ENCODE measurements at places on chromosomes 7 and 10.

- DNase-seq, result peak; percentile 86
Observed at GRCh38 chr10:33229252-33229948, 105.1 kb downstream of the NRP1 start.

- DNase-seq, result no peak
Observed at GRCh38 chr10:96703358-96703757, 17.0 kb downstream of the PIK3AP1 start.

DNA sequence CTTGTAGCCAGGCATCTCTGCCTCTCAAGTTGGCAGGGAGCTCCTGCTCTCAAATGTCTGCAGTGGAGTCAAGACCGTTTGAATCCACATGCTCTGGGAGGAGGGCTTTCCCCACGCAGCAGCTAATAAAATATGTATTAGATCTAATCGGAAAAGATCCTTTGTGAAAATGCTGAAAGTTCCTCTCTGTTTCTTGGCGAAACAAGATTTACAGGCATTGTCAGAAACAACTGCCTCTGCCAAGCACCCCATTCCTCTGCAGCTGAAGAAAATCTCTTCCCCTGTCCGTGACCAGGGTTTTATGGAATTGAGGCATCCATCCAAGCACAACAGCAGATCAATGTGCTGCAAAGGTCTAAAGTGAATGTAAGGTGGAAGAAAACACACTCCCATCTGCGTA is 165.8 kb downstream of the TCERG1L start:
- DNase-seq, result no peak

- DNase-seq, result no peak
Observed at GRCh38 chr10:110992006-110992800, 72.8 kb downstream of the SHOC2 start.

DNA sequence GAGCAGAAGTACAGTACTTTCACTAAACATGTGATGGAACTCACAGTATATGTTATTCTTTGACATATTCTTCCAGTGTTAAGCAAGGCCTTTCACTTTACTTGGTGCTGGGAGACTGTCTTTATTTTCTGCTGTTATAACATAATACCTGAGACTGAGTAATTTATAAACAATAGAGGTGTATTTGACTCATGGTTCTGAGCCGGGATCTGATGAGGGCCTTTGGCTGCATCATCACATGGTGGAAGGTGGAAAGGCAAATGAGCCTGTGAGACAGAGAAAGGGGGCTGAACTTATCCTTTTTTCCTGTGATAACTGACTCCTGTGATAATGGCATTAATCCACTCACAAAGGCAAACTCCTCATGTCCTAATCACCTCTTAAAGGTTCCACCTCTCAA is 1.4 kb downstream of the SUPV3L1 start:
- DNase-seq, result no peak

- peak; percentile 70 for DNase-seq
Observed at GRCh38 chr7:114502454-114503254, 88.0 kb downstream of the FOXP2 start.

GRCh38 chr10:62772186-62772974 is 32.1 kb upstream of the ADO start:
- peak; percentile 17 for DNase-seq

Data from fibroblast of skin of scalp (primary cell).